Stomach (tissue), 19 donors: ENCODE measurements at places on chromosomes 2 and 18. TPM values are rescaled to one million over a fixed set of nuclear protein-coding genes. Genes with fewer than 3 reads are reported as not detected.

NAT8 gene
- not detected for total RNA-seq

DNA sequence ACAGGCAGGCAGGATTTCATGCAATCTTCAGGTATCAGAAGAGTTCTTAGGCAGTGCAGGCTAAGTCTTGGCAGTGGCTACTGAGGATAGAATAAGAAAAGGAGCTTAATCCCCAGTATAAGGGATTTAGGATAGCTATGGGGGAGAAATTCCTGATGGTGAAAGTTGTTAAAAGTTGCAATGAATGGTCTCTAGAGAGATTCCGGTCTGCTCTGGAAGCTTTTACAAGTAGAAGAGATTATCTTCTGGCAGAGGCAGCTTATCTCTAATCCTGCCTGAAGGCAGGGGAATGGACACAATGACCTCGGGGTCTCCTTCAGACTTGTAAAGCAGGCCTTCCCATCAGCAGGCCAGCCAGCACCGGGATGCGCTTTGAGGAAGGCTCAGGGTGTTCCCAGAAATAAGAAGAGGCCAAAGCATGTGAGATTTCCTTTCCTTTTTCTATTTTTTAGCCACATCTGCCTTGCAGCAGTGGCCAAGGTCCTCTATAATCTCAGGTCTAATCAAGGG lies 253.9 kb upstream of the KLHL29 start:
- no peak for DNase-seq

GRCh38 chr2:130251873-130252620 lies 53.8 kb upstream of the TUBA3E start:
- no peak for DNase-seq

- DNase-seq = no peak
Observed at GRCh38 chr2:172227719-172228118, 125.0 kb upstream of the DLX2 start.

- DNase-seq = no peak
Observed at GRCh38 chr2:178473373-178473772, 5.0 kb downstream of the FKBP7 start.
